Left hindlimb (tissue), 1 donor: ENCODE measurements at places on chromosomes 3 and 15.

DNA sequence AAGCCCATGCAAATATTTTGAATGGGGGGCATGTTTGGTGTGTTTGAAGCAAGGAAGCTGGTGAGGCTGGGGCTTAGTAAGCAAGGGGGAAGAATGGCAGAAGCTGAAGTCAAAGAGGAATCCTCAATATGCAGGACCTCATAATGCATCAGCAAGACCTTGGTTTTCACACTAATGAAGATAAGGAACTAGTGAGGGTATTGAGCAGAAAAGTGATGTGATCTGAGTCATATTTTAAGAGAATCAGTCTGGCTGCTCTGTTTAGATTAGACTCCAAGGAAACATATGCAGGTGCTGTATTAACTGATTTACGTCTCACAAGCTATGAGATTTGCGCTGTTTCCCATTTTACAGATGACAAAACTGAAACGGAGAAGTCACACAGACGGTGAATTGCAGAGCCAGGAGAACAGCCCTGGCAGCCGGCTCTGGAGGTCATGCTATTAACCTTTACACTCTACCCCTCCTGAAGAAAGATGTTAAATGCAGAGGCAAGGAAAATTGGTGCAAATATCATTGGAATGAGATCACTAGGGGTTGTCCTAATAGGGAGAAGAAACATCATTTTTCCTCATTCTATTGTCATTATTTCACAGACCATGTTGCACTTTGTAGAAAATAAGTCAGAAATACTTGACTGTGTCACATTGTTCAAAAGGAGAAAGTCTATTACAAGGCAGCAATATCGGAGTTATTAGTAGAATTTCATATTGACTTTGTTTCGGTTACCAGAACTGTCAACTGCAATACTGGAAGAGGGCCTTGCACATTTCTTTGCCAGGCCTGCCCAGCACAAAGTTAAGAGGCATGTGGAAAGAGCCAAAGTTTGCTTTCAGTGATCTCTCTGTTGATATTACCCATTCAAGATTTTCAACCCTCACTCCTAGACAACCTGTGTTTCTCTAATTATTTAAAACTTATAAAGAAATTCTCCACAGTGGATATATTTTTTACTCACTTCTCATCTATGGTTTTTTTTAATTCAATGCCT, 64.9 kb downstream of the COL8A1 start:
- DNase-seq, result no peak

DNA sequence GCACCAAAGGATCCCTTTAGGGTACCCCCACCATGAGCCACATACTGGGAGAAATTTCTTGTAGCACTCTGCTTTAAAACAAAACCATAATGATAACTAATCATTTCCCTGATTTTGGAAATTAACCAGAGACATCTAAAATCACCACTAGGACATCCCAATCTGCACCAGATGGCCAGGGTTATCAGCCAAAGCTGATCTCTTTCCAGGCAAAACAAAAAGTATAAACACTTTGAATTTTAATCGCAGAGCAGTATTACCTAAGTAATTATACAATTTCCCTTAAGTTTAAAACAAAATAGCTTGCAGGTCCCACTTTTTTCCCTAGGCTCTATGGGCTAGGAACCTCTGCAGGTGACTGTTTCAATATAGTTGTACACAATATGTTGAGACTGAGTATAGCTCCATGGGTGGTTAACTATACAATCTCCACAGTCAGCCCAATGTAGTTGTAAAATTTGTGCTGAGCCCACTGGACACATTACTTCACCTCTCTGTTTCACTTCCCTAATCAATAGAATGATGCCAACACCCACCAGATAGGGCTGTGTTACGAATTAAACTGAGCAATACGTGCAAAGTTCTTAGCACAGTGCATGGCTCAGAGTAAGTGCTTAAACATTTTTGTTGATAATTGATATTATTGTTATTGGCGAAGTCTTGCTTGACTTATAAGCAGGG, 629 bp upstream of the NOX5 start:
- no peak for DNase-seq

DNA sequence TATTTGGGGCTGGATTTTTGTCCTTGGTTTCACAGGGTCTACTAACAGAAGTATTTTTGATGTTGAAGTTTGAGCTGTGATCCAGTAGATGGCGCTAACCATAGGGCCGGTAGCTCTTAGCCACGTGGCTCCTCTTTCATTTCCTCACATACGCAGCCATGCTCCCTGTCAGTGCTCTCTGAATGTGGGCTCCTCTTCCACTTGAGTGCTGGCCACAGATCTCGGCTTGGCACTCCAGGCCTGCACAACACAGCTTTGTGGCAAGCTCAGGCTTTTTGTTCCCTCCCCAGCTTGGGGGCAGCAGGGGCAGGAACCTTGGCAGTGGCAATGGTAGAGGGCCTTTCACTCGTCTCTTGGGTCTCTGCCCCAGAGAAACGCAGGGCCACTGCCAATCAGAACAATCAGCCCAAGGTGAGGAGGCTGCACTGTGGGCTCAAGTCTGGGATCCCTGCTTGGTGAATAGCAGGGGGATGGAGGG, 18.6 kb upstream of the DNAAF4 start:
- DNase-seq, result no peak

GRCh38 chr3:143203848-143204247, 84.3 kb downstream of the CHST2 start:
- no peak for DNase-seq

DNA sequence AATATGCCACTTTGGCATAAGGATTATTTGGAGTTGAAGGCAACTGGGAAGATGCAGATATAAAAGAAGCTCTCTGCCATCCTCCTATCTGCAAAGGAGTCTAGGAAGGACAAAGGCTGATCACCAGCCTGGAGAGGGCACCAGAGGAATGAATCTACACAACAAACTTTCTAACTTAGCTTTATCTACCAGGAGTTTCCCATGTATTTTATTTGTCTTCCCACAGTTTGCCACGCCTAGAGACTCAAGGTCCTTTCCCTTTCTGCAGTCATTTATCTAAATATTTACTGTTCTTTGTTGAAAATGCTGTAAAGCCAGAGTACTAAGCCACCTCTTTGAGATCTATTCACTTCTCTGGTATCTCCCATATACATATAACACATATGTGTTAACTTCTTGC, 32.2 kb downstream of the GPR176 start:
- DNase-seq, result no peak
